Hepatocyte (in vitro differentiated cells): ENCODE measurements at places on chromosomes 16 and 17. TPM values are rescaled to one million over a fixed set of nuclear protein-coding genes. Genes with fewer than 3 reads are reported as not detected.

DNA sequence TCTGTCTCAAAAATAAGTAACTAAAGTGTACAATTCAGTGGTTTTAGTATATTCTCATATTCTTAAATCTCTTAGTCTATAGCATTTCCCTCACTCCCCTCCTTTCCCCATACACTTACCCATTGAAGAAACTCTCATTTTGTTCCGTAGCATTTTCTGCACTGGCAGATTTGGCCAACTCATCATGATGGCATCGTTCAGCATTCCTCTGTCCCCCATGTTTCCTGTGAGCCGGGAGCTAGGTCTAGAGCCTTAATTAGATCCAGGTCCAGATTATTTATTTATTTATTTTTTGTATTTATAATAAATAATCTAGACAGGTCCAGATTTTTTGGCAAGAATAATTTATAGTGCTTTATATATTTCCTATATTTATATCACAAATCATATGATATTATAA is 31.0 kb downstream of the HEATR3 start:
- no peak overlapping the region for H3K4me3 ChIP-seq
- no peaks in the 10 kb centered on the region for H3K4me1 ChIP-seq
- no peak for DNase-seq
- no peaks in the 10 kb centered on the region for H3K36me3 ChIP-seq

DNA sequence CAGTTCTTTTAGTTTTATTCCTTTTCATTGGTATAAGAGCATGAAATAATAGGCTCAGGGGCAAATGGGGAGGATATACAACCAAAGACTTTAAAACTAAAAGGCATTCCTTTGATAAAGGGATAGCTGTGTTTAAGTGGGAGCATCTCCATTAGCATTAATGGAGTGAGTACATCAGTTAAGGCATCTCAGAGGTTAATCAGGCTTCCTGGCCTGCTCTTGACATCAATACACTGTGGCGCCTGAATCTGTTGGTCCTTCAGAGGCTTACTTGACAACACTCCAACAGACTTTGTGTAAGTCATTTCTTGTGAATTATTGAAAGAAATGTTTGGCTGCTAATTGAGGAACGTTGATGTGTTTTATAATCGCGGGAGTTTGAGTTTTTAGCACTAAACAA is 230.7 kb downstream of the BCAS3 start:
- H3K27me3 ChIP-seq: no peaks in the 10 kb centered on the region
- H3K4me1 ChIP-seq: no peaks in the 10 kb centered on the region
- DNase-seq: no peak
- H3K27ac ChIP-seq: no peak overlapping the region
- H3K4me3 ChIP-seq: no peak overlapping the region

- H3K36me3 ChIP-seq: no peaks in the 10 kb centered on the region
- no peak for DNase-seq
- H3K27me3 ChIP-seq: no peaks in the 10 kb centered on the region
- no peak overlapping the region for H3K4me3 ChIP-seq
- peaks cover 4% of the 10 kb centered on the region for H3K4me1 ChIP-seq
- H3K27ac ChIP-seq: no peak overlapping the region
These were observed 116.8 kb downstream of the WWOX start for GRCh38 chr16:78216166-78216745.

The MYH1 gene
- 0.12 TPM in 1 of 2 replicates, not detected in the other for total RNA-seq

- no peak overlapping the region for H3K27ac ChIP-seq
- H3K36me3 ChIP-seq: no peaks in the 10 kb centered on the region
These were observed 9.6 kb upstream of the RHBDF2 start for GRCh38 chr17:76510831-76511244.

The HOXB5 gene
- 0.27 and 0.36 TPM in 2 replicates for total RNA-seq

GRCh38 chr17:27602721-27603420 is 28.1 kb upstream of the LGALS9 start:
- H3K27me3 ChIP-seq: no peaks in the 10 kb centered on the region
- peak; percentile 86 for DNase-seq
- no peak overlapping the region for H3K4me3 ChIP-seq

The TPSAB1 gene
- not detected in 2 replicates for total RNA-seq

GRCh38 chr16:68481636-68482035 is 33.3 kb upstream of the SMPD3 start:
- no peak overlapping the region for H3K27ac ChIP-seq
- H3K27me3 ChIP-seq: no peaks in the 10 kb centered on the region
